ENCODE measurements at places on chromosomes 16 and 17.

DNA sequence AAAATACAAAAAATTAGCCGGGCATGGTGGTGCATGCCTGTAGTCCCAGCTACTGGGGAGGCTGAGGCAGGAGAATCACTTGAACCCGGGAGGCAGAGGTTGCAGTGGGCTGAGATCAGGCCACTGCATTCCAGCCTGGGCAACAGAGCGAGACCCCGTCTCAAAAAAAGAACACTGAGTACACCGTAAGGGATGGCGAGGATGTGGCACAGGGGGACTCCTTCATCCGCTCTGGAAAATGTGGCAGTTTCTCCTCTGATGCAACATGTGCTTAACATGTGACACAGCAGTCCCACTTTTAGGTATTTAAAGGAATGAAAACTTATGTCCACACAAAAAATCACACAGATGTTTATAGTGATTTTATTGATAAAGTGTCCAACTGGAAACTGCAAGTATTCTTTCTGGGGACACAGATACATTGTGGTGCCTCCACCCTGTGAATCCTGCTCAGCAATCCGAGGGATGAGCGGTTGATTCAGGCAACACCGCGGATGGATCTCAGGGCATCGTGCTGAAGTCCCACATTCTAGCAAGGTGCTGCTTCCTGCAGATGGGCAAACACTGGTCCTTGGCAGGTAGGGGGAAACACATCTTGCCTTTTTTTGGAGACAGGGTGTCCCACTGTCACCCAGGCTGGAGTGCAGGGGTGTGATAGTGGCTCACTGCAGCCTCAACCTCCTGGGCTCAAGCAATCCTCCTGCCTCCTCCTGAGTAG, 3.5 kb upstream of the C16orf95 start:
- DNase-seq: no peak

DNA sequence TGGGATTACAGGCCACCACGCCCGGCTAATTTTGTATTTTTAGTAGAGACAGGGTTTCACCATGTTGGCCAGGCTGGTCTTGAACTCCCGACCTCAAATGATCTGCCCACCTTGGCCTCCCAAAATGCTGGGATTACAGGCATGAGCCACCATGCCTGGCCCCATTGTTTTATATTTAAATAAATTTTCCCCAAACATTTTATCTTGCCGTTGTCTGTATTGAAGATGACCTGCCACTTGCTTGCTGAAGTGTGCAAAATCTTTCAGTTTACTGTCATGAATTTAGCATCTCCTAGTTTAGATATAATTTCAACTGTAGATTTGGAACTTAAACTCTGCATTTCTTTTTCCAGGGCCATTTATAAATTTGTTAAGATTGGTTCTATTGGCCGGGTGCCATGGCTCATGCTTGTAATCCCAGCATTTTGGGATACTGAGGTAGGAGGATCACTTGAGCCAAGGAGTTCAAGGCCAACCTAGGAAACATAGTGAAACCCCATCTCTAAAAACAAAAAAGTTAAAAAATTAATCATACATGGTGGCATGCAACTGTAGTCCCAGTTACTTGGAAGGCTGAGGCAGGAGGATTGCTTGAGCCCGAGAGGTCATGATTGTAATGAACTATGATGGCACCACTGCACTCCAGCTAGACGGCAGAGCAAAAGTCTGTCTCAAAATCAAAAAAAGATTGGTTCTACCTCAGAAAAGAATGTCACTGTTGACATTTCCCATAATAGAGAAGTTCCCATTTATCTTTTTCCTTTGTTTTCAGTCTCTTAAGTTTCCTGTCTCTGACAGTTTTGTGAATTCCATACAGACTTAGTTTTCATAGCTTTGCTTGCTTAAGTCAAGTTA, 84.4 kb downstream of the VMP1 start:
- no peak for DNase-seq

- DNase-seq: no peak
Observed at GRCh38 chr16:47687694-47688093, 226.6 kb downstream of the PHKB start.

GRCh38 chr16:81973737-81974136, 37.5 kb downstream of the SDR42E1 start:
- DNase-seq: no peak

GRCh38 chr17:18371455-18371854, 6.1 kb upstream of the EVPLL start:
- DNase-seq: no peak

DNA sequence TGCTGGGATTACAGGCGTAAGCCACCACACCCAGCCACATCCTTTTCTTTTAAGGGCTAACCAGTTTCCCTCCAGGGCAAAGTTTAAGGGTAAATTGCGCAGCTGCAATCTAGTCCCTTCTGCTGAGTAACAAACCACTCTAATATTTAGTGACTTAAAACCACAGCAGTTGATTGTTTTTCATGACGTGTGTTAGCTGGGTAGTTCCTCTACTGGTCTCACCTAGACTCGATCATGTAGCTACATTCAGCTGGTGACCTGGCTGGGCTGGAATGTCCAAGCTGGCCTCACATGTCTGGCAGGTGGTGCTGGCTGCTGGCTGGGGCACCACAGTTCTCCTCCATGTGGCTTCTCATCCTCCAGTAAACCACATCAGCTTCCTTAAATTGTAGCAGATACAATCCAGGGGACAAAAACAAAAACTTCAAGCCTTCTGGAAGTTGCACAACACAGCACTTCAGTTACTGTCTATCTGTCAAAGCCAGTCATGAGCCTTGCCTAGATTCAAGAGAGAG, 75.5 kb downstream of the GPRC5B start:
- DNase-seq: no peak

- DNase-seq: no peak
Observed at GRCh38 chr17:75512926-75513640, 2.3 kb downstream of the CASKIN2 start.

DNA sequence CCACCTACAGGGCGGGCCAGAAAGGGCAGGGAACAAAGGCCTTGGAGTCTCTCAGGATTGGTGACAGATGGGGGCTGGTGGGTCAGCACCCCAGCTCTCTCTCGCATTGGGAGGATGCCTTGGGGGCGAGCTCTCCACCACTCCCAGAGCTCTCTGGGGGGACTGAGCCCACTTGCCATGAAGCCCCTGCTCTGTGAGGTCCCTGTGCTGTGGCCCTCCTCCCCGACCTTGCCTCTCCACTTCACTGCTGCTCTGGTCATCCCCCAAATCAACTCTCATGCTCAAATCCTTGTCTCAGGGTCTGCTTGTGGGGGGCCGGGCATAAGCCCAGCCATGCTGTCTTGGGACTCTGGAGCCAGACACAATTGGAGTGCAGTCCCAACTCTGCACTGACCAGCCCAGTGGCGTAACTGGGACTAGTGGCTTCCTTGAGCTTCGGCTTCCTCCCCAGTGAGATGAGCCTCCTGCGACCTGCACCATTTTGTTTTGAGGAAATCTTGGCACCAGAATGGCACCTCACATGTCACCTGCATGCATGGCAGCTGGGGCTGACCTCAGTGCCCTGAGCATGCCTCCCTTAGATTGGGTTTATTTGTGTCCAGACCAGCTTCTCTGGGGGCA, 184.5 kb downstream of the IRF8 start:
- DNase-seq: no peak

DNA sequence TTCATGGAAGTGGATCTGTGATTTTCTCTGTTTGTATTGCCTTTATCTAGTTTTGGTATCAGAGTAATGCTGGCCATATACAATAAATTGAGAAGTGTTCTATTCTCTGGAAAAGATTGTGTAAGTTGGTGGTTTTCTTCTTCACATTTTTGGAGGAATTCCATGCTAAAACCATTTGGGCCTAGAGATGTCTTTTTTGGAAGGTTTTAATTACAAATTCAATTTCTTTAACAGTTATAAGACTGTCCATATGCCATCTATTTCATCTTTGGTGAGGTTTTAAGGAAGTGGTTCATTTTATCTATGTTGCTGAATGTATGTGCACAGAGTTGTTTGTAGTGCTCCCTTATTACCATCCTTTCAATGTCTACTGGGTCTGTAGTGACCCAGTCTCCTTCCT, 46.0 kb downstream of the CACNG1 start:
- no peak for DNase-seq

- DNase-seq: no peak
Observed at GRCh38 chr17:30170415-30170987, 53.9 kb downstream of the NSRP1 start.

DNA sequence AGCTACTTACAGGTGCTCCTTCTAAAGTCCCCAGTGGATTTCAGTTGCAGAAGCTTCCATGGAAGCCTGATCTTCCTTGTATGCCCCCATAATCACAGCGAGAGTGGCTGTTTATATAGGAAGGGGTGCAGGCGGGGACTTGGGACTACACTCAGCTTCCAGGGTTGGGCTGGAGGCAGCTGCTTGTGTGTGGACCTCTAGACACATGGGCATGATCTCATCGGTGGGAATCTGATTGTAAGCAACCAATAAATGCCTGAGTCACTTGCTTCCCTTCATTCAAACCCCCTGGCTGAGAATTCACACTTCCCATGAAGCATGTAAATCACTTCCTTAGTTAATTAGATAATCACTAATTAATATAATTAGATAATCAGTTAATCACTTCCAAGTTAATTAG, 1.0 kb upstream of the KRT20 start:
- no peak for DNase-seq

DNA sequence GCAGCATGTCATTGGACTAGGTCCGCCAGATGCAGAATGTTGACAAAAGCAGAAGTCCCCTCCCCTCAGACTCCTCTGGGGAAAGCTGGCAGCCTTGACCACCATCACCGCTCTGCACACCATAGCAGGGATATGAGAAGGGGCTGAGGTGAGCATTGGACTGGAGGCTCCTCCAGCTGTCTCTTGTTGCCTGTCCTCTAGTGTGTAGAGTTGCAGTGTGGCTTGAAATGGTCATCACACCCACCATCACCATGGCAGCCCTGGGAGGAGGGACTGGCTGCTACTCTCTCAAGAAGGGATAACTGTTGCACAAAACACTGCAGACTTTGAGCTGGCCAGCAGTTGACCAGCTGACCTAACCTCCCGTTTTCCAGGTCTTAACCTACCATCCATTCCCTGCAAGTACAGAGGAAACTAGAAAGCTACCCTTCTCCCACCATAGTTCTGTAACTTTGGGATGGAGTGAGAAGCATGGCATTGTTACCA, 38.3 kb downstream of the HLF start:
- no peak for DNase-seq

DNA sequence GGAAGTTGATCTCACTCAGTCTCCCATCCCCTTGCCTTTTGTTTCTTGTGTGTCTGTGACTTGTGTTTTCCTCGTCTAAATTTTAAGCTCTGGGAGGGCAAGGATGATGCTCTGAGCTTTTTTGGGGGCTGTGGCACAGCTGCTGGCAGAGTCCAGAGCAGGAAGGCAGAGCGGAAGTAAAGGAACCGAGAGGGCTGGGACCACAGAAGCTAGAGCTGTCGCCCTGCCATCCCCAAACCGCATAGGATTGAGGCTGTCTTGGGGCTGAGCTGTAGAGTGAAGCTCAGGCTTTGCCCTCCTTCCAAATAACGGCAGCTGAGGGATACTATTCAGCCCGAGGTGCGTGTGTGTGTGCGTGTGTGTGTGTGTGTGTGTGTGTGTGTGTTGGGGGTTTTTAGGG, 3.8 kb upstream of the DNAH2 start:
- DNase-seq: no peak

DNA sequence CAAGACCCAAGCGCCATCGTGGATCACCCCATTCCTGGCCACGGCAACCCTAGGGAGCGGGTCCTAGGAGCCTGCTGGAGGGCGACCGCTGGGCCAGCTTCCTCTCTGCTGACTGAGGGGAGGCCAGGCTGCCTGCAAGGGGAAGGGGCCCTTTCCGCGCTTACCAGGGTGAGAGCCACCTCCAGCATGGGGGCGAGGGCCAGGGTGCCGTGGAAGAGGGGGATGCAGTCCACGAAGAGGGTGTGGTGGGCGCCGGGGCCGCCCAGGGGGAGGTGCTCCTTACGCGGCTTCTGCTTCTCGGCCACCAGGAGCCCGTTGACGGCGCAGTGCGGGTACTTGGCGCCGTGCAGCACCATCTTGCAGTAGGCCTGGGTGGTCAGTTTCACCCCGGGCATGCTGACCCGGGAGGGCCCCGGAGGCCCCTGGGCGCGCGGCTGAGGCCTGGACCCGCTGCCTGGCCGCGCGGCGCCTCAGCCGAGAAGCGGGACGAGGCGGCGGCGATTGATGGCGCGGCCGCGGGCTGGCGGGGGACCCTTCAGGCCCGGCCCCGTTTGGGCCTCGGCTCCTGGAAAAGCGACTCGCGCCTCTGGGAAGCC, 345 bp downstream of the EMC8 start:
- DNase-seq: no peak

GRCh38 chr17:3506054-3506453, 30.3 kb downstream of the ASPA start:
- no peak for DNase-seq

DNA sequence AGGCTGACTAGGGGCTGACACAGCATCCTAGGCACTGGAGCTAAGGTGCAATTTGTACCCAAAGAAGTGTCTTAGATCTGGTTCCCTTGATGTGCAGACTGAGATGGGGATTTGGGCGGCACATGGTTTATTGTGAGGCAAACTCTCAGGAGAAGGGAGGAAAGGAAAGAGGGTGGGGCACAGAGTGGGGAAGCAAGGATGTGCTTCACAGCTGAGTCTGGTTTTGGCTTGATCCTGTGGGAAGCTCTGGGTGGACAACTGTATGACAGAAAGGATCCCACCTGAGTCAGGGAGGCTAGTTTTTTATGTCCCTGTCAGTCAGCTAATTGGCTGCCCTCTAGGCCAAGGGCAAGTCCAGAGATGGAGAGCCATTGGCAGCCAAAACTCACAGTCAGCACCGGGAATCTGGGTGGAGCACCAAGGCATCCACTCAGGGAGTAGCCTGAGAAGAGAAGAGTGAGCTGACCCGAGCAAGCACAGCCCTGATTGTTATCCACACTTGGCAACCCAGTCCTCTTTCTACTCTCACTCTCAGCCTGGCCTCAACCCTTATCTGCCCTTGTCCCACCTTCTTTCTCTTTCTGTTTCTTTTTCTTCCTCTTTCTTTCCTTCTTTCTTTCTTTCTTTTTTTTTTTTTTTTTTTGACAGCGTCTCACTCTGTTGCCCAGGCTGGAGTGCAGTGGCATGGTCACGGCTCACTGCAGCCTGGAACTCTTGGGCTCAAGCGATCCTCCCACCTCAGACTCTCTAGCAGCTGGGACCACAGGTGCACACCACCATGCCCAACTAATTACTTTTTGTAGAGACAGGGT, 12.0 kb downstream of the ARL4D start:
- no peak for DNase-seq

- no peak for DNase-seq
Observed at GRCh38 chr16:49739381-49739780, 116.5 kb downstream of the ZNF423 start.

- DNase-seq: no peak
Observed at GRCh38 chr16:2371421-2371820, 30.9 kb upstream of the ABCA3 start.

DNA sequence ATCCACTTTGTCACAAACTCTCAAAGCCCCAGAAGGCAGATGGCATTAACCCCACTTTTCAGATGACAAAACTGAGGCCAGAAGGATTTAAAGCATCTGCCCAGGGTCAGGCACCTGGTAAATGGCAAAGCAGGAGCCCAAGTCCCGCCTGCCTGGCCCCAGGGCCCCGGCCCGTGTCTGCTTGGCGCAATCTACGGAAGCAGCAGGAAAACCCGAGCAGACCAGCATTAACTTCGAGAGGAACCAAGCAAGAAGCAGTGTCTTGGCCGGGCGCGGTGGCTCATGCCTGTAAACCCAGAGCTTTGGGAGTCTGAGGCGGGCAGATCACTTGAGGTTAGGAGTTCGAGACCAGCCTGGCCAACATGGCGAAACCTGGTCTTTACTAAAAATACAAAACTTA, 21.6 kb downstream of the RTN4RL1 start:
- no peak for DNase-seq

GRCh38 chr17:73872816-73873215, 228.6 kb upstream of the SDK2 start:
- no peak for DNase-seq
